Metanephros (tissue), 2 donors: ENCODE measurements at places on chromosomes 13 and 19. TPM values are rescaled to one million over a fixed set of nuclear protein-coding genes. Genes with fewer than 3 reads are reported as not detected.

NOVA2 gene
- total RNA-seq, result 2.7 TPM

ATP8B3 gene
- 1.9 TPM for total RNA-seq

SLITRK6 gene
- 7.7 TPM for total RNA-seq

FUT6 gene
- total RNA-seq, result 19.0 TPM

SLITRK1 gene
- total RNA-seq, result 0.35 TPM

MEF2B gene
- 0.18 TPM for total RNA-seq
